ENCODE measurements at places on chromosomes 3 and 15. TPM values are rescaled to one million over a fixed set of nuclear protein-coding genes. Genes with fewer than 3 reads are reported as not detected.

GRCh38 chr3:98545940-98546339, 14.2 kb downstream of the GPR15 start:
- no peak for DNase-seq

- peak; percentile 64 for DNase-seq
Observed at GRCh38 chr3:14261229-14261628, 82.6 kb downstream of the LSM3 start.

IREB2 gene
- 64.6 TPM for polyA plus RNA-seq

DNA sequence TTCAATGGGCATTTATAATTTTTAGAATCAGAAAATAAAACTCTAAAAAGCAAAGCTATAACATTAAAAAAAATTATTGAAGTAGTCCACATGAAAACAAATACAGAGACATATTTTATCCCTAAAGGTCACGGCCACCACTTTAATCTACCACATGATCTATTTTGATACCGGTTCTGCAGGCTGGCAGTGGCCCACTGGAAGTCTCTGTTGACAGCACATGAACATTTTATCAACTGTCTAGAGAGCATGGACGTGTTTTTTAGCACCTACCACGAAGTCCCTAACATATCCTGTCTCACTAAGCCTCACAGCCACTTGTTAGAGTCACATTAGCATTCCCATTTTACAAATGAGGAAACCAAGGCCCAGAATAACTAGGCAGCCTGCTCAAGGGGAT, 1.8 kb upstream of the CPA3 start:
- no peak for DNase-seq

RETNLB gene
- not detected for polyA plus RNA-seq

- DNase-seq = no peak
Observed at GRCh38 chr3:142434503-142434902, 13.3 kb downstream of the XRN1 start.

- no peak for DNase-seq
Observed at GRCh38 chr3:22632536-22632935, 570.6 kb upstream of the UBE2E2 start.

CCK gene
- 0.53 TPM for polyA plus RNA-seq

DNA sequence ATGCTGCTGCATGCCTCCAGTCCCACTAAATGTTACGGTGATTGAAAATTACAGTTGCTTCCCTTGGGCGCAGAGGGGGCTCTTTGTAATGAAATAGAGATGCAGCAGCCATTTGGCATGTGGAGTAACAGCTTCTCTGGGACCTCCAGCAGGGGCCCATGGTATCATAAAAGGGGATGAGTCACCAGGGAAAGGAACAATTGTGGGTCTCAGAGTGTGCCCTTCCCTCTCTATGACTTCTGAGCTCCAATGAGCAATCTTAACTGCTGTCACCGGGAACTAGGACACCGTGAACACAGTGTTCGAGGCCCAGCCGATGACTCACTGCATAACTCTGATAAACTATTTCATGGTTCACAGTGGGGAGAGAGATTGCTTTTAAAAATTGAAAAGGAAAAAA, 164.8 kb upstream of the NUDT16 start:
- DNase-seq = no peak

DNA sequence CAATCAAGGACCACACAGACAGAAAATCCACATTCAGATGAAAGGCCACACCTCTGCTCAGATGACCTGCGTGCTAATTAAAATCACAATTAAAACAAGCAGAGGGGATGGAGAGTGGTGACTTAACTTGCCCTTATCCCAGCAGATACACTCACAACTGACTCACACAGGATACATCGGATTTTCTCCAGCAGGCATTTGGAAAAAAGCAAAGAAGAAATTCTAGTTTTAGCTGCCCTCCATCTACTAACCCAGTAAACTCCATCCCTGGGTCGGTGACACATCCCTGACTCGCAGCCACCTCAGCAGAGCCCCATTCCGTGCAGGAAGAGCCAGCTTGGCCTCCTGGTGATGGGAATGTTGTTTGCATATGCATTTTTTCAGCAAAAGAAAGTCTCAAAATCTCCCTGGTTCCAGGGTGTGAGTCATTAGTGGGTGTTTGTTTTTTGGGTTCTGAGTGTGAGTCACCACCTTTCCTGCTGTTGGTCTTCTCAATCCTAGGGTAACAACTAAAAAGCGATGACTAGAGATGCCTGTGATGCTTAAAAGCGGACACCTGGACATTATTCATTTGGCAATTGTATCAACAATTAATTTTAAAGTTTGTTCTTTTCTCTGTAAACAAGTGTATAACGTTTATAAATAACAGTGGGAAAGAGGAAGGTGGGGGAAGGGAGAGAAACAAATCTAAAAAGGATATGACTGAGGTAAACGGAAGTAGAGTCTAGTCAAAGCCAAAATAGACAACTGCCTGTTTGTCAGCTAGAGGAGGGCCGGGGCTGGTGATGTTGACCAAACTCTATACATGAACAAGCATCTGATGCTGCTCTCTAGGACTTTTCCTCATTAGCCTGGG, 49.8 kb upstream of the SLC4A7 start:
- no peak for DNase-seq

GRCh38 chr3:152199102-152199840, 69.5 kb upstream of the MBNL1 start:
- DNase-seq = no peak

B3GNT5 gene
- 24.9 TPM for polyA plus RNA-seq

PLA2G4E gene
- not detected for polyA plus RNA-seq

GOLGA6L4 gene
- 10.0 TPM for polyA plus RNA-seq

CHST13 gene
- 3.1 TPM for polyA plus RNA-seq

GOLGA8S gene
- 0.90 TPM for polyA plus RNA-seq

GRCh38 chr15:26070095-26070532, 207.0 kb upstream of the ATP10A start:
- no peak for DNase-seq

ST6GAL1 gene
- 65.8 TPM for polyA plus RNA-seq

- DNase-seq = no peak
Observed at GRCh38 chr15:89195836-89196235, 25.5 kb downstream of the RLBP1 start.

DNA sequence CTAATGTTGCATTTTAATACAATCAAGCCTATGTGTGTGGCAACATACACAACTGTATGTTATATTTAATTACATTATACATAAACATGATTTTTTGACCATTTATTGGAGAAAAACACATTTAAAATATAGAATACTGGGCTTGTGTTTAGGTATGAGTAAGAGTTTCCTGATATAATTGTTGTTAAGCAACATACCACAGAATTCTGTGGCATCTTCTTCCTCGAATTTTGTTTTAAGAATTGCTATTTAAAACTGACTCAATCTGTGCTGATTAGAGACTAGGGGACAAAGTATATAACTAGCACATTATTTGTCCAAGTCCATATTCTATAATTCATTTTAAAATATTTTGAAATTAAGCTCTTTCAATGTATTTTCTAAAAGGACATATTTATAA, 376.8 kb upstream of the THBS1 start:
- DNase-seq = no peak

DNA sequence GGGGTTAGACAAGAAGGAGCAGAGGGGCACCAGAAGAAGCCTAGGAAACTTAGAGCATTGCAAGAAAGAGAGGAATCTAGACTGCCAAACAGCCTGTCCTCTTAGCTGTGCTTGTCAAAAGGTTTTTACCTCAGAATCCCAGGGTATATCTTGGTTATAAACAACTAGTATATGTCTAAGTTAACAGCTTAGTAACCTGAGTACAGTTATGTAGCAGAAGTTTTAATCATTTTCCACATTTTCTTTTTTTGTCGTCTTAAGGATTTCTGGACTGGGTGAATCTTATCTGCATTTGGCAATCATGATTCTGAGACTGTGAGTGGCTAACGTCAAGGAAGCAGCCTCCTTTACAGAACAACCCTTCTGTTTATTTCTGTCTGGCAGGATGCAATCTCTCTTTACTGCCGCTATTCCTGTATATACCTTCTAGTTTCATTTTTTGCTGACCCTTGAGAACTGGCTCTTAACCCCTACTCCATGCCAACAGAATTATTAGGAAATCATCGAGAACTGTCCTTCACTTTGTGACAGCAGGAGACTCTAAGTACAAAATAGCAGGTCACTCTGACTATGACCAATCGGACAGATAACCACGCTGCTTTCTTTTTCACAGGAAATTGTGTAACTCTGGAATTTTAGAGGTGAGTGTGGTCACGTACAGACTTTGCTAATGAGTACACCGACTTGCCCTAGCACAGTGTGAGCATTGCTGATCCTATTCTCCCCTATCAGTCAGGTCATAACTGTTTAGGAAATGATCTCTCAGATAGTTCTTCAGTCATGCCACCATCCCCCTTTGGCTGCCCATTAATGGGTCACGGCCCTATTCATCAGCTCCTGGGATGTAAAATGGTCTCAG, 3.3 kb upstream of the CP start:
- no peak for DNase-seq

- DNase-seq = no peak
Observed at GRCh38 chr15:38085114-38085513, 150.7 kb downstream of the TMCO5A start.

GRCh38 chr3:44021651-44022594, 219.8 kb upstream of the TOPAZ1 start:
- DNase-seq = no peak

GREM1 gene
- 0.20 TPM for polyA plus RNA-seq

GRCh38 chr3:32592011-32592410, 21.4 kb upstream of the DYNC1LI1 start:
- DNase-seq = no peak

- DNase-seq = no peak
Observed at GRCh38 chr3:15033103-15033502, 32.0 kb downstream of the MRPS25 start.

MYLK gene
- 148 TPM for polyA plus RNA-seq

DNA sequence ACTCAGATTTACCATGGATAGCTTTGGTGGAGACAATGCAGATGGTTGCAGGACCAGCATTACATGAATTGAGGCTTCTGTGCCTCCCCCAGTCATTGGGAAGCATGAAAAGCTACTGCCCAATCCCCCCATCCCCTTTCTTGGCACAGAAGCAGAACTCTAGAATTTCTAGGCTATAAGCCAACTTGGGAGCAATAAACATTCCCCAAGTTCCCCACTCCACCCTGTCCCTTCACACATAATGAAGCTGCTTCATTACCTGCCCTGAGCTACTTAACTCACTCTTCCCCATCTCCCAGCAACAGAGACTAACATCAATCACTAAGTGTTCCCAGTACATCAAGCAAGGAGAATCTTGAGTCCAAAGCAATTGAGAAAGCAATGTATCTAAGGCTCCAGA, 164.5 kb downstream of the RORA start:
- no peak for DNase-seq

CPEB1 gene
- polyA plus RNA-seq = 3.0 TPM

- no peak for DNase-seq
Observed at GRCh38 chr3:147002721-147003120, 397.6 kb upstream of the PLSCR5 start.

DNA sequence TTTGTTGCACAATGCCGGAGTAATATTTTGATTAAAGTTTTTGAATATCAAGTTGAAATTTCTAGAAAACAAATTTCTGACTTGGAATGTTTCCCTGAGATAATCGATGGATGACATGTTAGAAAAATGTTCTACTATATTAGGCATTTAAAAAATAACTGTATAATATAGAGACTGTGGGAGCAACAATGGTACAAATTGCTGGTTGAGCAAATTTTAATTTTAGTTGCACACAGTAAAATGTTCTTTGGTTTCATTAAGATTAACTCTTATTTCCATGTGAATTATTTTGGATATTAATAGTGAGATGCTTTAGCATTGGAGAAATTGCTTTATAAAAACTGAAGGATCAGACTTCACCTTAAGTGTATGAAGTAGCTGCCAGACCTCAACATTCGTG, 9.3 kb downstream of the USP3 start:
- DNase-seq = no peak

TPRG1 gene
- 1.2 TPM for polyA plus RNA-seq

GRCh38 chr15:90033448-90033847, 32.3 kb downstream of the ZNF710 start:
- DNase-seq = no peak
